Stimulated activated CD8-positive, alpha-beta memory T cell treated with anti-CD3 and anti-CD28 coated beads, Interleukin-7, amount 100 ng/mL, for 24 hours (primary cell): ENCODE measurements at places on chromosomes 1 and 21.

DNA sequence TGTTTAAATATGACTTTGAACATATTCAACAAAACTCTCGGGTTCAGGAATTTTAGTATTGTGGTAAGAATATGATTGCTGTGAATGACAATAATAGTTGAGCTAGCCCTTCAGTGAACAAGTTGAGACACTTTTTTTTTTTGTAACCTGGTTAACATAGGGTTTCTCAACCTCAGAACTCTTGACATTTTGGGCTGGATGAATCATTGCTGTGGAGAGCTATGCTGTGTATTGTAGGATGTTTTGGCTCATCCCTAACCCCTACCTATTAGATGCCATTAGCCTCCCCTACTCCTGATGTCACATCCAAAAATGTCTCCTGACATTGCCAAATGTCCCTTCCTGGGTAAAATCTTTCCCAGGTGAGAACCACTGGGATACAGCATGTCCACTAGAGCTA is 113.7 kb downstream of the RUNX1 start:
- DNase-seq, result no peak

DNA sequence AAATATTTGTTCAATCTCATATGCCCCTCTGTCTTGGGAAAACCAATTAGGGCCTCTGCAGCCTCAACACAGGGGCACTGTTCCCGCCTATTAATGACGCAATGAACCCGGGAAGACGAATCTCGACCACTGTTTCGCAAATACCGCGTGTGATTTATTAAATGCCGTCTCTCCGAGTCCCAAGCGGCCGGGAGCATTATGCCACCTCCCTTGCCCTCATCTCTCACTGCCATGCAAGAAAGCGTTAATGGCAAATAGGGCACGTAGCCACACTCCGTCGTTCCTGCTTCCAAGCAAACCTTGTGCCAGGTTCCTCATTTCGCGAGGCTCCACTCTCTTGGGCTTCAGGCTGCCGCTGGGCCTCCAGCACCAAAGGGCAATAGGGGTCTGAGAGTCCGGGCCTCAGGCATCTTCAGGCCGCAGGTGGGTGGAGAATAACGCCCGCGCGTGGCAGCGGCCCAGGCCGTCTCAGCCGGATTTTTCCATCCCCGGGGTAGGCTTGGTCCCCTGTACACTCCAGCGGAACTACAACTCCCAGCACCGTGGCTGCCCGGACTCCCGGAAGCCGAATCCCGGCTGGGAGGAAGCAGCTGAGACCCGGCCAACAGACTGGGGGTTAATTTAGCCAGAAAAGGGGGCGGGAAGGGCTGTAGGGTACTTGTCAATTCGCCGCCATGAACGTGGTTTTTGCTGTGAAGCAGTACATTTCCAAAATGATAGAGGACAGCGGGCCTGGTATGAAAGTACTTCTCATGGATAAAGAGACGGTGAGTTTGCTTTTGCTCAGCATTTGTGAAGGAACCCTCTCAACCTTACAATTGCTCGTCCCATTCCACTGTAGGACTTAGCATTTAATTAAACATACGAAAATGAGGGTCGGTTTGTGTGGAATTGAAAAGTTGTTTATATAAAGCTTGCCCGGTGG is at the start of gene VPS45:
Gene VPS45, plus strand, starts transcription at position 593 of the 925 bp plus-strand sequence. Its CDS starts 82 bp downstream, at position 675.
- peak; percentile 59 for DNase-seq

DNA sequence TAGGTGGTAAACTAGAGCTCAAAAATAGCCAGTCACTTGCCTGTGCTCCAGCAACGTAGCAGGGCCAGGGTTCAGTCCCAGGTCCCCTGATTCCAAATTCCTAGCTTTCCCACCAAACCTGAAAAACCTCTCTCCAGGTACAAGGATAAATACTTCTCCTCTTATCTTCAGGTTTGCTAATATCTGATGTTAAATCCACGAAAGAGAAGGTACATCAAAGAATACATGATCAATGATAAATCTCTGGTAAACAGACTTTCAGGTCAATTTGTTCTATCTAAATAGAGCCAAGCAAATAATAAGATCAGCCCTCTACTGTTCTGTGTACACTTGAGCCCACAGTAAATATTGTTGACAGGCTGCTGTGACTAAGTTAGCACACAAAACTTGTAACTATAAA is 52.1 kb upstream of the AKT3 start:
- DNase-seq, result no peak

- DNase-seq, result no peak
These were observed 5.7 kb downstream of the VAMP4 start for GRCh38 chr1:171736196-171736595.

- DNase-seq, result no peak
These were observed 24.6 kb upstream of the CASQ2 start for GRCh38 chr1:115793162-115793561.

- no peak for DNase-seq
These were observed 31.0 kb downstream of the AZIN2 start for GRCh38 chr1:33111965-33112364.
